ENCODE measurements at places on chromosomes 5 and 9.
A peak's percentile ranks its signal among the peaks of the same experiment; 100 is the strongest.

GRCh38 chr5:154479160-154479943, 1.3 kb upstream of the HAND1 start:
- DNase-seq: no peak

- no peak for DNase-seq
Observed at GRCh38 chr9:92723801-92724323, 40.8 kb downstream of the BICD2 start.

DNA sequence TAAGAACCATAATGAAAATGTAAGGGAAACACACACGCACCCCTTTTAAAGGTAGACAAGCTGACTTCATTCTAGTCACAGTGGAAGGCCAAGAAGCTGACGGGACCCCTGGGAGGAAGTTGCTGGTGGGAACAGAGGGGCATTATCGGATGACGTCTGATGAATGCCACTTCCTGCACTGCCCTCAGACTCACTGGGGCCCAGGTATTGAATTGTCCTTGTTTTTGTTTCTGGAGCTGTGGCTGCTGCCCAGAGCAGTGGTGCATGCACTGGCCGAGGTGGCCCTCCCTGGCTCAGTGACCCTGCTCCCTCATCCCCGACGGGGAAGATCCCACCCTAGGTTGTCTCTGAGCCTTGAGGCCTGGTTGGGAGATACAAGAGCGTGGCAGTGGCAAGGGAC, 15.3 kb upstream of the RPL26L1 start:
- DNase-seq: no peak

- DNase-seq: no peak
Observed at GRCh38 chr9:137313956-137314560, 12.0 kb upstream of the NRARP start.

- no peak for DNase-seq
Observed at GRCh38 chr5:403995-404394, 39.0 kb upstream of the EXOC3 start.

- DNase-seq: no peak
Observed at GRCh38 chr5:63145167-63145566, 566.5 kb downstream of the LRRC70 start.

DNA sequence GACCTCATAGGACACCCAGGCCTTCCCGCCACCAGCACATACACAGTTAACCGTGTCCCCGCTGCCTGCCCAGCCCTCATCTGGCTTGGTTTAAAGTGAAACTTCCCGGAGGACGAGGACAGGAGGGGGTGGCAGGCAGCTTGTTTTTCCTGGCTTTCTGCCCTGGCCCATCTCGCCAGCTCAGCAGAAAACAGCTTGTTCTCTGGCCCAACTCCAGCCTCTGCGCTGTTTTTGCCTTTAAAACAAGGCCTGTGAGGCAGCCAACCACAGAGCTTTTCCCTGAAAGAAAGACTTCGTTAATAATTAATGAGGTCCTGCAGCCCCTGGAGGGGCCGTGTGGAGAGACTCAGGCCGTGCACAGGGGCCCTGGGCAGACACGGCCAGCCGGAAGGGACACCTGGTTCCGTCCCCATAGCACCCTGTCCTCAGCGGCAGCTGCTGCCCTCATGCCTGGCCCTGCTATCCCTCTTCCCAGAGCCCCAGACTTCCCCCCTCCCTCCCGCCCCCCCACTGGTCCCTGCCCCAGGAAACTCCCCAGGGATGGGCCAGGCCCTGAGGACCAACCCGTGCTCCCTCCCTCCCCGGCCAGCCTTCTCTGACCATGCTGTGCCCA, 108.7 kb downstream of the RXRA start:
- DNase-seq: peak; percentile 98

DNA sequence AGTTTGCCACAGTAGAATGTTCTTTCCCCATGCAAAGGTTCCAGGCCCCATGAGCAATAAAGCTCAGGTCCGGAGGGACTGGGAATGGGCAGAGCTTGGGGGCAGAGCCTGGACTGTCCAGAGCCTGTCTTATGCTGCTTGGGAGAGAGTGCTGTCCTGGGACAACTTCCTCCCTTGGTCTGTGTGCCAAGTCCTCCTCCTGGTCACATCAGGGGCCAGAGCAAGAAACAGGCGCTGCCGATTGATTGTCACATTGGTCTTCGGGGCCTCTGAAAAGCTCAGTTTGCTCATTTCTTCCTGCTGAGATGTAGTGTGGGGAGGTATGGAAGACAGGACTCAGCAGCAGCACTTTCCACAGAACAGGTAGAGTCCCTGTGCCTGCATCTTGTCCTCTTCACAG, 54.0 kb upstream of the FCN1 start:
- no peak for DNase-seq

DNA sequence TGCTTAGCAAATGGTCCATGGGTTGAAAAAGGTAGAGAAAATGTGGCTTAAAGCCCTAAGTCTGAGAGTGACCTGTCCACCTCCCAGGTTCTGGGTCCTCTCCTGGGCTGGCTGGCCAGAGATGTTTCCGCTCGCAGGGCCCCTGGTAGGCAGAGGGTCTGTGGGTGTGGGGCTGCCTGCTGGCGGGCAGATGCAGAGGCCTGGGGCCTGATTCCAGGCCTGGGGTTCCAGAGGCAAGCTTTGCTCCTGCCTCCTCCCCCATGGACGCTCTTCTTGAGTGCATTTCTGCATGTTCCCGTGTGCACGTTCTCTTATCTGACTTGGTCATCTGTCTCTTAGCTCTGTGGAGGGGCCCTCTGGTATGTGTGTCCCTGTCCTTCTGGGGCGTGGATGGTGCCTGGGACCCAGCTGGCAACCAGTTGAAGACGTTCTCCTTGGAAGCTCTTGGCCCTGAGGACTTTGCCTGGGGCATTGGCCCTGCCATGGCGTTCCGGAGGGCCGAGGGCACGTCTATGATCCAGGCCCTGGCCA, 3.8 kb downstream of the MIGA2 start:
- no peak for DNase-seq

GRCh38 chr5:121378046-121378445, 473.6 kb upstream of the FTMT start:
- no peak for DNase-seq

GRCh38 chr9:8256880-8257279, 457.3 kb upstream of the DMAC1 start:
- no peak for DNase-seq

GRCh38 chr5:123787635-123788034, 275.7 kb downstream of the CSNK1G3 start:
- DNase-seq: no peak

GRCh38 chr9:91522481-91522880, 98.8 kb upstream of the NFIL3 start:
- DNase-seq: no peak

DNA sequence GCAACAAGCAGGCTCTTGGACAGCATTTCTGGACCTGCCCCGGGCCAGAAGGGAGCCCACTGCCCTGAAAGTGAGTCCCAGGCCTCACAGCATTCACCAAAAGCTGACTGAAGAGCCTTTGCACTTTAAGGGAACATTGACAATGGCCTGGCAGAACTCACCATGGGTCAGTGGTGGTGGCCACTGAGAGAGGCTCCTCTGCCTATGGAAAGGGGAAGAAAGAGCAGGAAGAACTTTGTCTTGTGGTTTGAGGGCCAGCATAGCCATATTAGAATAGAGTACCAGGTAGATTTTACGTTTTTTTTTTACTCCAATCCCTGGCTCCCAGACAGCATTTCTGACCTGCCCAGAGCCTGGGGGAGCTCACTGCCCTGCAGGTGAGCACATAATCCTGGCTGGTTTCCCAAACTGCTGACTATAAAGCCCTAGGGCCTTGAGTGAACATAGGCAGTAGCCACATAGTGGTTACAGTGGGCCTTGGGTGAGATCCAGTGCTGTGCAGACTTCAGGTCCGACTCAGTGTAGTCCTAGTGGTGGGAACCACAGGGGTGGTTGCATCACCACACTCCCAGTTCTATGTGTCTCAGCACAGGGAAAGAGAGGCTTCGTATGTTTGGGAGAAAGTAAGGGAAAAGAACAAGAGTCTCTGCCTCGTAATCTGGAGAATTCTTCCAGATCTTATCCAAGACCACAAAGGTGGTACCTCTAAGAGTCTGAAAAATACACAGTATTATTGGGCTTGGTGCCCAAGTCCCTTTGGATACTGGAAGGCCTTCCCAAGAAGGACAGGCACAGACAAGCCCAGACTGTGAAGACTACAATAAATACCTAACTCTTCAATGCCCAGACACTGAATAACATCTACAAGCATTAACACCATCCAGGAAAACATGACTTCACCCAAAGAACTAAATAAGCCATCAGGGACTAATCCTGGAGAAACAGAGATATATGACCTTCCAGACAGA, 89.5 kb downstream of the TSSK1B start:
- DNase-seq: peak; percentile 59

DNA sequence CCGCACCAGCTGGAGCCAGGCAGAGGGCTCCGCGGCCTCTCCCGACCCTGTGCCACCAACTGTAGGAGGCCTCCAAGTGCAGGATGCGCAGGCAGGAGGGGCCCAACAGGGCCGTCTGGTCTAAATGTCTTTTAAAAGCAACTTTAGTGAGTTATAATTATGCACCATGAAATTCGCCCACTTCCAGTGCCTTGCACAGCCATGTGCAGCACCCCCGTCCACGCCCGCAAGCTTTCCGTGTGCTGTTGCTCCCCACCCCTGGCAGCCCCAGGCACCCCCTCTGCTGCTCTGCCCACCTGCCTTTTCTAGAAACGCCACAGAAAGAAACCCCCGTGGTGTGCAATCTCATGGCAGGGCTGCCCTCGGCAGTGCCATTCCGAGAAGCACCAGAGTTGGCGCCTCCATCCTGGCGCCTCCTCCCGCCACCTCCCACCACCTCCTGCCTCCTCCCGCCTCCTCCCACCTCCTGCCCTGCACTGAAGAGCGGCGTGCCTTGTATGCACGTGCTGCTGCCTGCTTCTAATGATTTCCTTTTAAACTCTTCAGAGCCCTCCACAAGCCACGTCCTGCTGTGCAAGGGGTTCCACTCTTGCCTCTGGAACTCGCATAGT, 7.5 kb upstream of the SLC6A18 start:
- DNase-seq: no peak
